Activated naive CD4-positive, alpha-beta T cell treated with anti-CD3 and anti-CD28 coated beads, Interleukin-2, amount 50 U/mL, for 16 hours (primary cell): ENCODE measurements at places on chromosomes 1 and 21.

- no peak for DNase-seq
Observed at GRCh38 chr21:36282568-36283230, 37.3 kb upstream of the MORC3 start.

DNA sequence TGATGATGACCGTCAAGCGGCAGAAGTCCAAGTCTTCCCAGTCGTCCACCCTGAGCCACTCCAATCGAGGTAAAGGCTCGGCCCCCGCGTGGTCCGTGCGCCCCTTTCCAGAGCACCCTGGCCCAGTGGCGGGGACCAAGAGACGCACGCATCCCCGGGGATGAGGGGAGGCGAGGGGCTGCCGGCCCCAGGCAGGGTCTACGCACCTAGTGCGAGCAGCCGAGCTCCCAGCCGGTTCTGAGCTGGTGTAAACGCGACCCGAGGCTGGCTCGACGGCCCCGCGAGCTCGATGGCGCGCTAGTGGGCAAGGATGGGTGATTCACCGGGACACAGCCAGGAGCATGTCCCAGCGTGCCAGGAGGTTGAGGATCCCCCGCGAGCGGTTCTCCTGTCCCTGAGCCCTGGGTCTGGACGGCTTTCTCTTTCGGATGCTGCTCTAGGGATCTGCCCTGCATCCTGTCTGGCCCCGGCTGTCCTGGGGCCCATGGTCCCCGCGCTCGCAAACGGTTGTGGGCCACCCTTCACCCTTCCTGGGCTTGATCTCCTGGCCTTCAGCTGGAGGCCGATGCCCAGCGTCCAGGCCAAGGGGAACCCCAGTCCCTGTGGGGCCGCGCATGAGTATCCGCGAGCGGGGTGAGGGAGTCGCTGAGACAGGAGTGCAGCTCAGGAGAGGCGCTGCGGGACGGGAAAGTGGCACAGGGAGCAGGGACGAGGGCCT lies 689 bp downstream of the PKP1 start:
- no peak for DNase-seq

GRCh38 chr21:45496151-45496967 lies 45.9 kb downstream of the SLC19A1 start:
- no peak for DNase-seq

DNA sequence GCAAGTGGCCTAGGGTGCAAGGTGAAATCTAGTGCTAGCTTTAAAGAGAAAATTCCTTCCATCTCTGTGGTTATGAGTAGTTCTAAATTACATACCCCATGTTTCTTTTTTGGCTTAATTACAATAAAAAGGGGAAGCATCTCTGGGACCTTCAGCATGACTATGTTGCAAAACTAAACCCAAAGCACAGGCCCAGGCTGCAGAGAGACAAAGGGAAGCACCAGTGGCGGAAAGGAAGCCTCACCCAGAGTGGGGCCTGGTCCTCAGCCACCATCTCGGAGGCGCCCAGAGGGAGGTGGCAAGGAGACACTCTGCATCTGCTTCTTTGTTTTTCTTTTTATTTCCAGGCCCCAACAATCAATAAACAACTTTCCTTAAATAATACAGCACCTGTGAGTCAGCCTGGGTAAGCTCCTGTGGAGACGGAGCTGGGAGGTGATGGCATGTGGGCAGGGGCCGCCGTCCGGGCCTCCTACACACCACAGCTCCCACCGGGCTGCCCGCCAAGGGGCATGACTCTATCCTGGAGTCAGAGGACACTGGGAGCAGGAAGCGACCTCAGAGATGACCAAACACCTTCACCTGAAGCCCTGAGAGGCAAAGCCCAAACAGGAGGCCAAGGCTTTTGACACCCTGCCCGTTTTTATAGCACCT lies 21.7 kb downstream of the ITPKB start:
- no peak for DNase-seq

DNA sequence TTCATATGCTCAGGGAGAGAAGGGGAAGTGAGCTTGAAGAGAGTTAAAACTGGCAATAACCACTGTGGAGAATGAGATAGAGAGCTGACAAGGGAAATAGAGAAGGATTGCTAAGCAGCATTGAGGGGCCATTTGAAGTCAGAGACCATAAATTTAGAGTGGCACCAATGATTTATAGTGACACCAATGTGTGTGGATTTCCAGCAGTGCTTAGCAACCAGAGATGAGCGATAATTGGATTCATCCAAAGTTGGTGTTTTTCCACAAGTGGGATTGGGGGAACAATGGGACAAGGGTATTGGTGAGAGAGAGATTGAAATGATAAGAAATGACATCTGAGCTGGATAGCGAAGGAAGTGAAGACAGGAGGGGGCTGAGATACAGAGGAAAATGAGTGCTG lies 114.1 kb downstream of the C1orf94 start:
- DNase-seq, result no peak

DNA sequence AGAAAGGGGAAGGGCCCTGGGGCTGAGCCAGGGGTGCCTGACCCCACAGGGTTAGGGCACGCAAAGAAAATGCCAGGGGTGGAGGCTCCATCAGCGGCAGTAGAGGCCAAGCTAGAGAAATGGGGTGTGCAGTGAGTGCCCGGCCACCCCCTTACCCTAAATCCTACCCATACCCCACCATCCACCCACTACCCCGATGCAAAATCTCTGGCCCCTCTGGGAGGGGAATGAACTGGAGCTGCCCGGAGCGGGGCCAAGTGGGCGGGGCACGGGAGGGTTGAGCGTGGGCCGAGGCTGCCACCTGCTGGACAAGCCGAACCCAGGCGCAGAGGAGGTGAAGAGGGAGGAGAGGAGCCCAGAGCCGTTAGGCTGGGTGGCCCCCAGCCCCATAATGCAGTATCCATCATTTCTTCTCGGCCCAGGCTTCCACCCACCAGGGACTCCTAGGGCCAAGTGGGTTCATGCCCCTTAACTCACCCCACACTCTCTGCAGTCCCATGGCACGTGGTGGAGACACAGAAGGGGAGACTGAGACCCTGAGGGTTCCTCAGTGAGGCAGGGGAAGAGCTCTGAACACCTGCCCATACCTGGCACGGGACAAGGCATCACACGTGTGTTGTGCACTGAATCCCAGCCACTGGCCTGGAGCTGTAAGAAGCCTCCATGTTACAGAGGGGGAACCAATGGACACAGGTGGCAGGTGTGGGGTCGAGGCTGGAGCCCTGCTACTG lies 1.4 kb upstream of the C1QC start:
- DNase-seq, result peak; percentile 75
